ENCODE measurements at places on chromosomes 16 and 17.
A peak's percentile ranks its signal among the peaks of the same experiment; 100 is the strongest.

- DNase-seq, result no peak
These were observed 81.8 kb upstream of the TOB1 start for GRCh38 chr17:50947782-50948543.

GRCh38 chr17:80029258-80029974, 6.3 kb downstream of the TBC1D16 start:
- DNase-seq, result no peak

DNA sequence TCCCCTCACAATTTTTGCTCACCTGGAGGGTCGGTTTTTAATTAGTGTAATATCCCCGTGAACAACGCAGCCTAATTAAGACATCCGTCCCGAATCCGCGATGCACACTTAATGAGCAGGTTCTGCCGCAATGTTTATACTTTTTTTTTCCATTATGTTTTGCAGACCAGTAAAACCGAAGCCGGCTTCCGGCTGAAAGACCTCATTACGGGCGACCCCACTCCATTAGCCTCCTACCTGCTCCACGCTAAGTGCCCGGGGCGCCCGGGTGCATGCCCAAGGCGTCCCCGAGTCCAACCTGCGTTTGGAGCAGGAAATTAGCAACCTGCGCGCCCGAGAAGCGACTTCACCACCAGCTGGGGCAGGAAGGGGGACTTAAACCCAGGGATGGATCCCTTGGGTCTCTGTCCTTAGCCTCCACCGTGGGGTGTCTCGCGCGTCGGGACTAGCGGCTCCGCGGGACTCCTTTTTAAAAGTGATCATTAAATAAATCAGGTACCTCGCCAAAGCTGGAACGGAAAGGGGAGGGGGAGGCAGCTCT, 1.7 kb downstream of the RBFOX3 start:
- DNase-seq, result no peak

DNA sequence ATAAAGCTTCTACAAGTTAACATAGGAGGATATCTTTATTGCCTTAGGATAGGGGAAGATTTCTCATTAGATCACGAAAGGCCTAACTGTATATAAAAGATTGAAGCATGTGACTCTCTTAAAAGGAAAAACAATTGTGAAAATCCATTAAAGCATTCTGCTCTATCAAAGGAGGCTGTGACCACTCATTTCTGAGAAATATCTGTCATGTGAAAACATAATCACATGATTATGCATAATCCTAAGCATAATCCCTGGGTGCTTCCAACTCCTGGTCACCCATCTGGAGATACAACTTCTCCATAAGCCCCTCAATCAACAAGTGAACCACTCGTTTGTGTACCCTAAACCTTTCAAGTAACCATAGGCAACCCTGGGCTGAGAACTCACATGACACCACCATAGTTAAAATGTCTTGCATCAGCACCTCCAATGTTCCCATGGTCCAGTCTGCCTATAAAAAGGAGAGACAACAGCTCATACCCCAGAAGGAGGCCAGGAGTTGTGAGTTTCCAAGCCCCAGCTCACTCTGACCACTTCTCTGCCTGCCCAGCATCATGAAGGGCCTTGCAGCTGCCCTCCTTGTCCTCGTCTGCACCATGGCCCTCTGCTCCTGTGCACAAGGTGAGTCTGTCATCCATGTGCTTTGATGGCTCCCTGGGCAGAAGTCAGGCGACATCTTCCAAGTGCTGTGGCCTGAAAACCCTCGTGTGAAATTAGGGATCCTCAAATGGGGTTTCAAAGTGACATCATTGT, at the start of gene CCL18:
Gene CCL18 (plus strand): TSS at position 487 of the 756 bp plus-strand sequence. CDS start 71 bp downstream, at position 558.
- peak; percentile 7 for DNase-seq

GRCh38 chr17:63370696-63371095, 75.4 kb downstream of the CYB561 start:
- DNase-seq, result no peak

DNA sequence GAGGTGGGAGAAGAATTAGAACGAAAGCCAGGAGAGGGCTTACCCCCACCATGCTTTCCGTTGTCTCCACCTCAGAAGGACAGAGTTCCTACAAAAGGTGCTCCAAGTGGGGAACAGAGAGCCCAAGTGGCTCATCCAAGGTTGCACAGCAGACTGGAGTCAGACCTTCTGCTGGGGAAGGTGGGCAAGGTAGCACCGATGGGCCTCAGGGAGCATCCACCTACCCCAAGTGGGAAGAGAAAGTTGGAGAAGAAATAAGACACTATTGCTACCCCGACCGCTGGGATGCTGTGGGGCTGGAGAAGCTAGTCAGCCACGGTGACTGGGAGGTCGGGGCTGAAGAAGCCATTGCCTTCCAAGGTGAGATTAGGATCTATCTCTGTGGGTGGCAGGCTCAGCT, 21.5 kb downstream of the UNC119 start:
- DNase-seq, result no peak

- no peak for DNase-seq
These were observed 92.3 kb downstream of the METRNL start for GRCh38 chr17:83171661-83172060.

DNA sequence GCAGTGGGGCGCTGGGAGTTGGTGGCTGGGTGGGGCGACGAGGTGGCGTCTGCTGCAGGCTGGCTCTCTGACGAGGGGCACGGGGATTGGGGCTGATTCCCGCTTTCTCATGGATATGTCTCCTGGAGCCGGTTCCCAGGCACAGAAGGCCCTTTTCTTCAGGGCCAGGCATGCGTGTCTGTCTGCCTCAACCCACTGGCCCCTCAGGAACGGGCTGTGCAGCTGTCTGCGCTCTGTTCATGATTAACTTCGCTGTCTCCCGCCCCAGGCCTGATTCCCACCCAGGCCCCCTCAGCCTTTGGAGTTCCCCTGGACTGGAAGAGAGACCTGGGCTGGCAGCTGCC, 53.1 kb downstream of the RAP1GAP2 start:
- no peak for DNase-seq

DNA sequence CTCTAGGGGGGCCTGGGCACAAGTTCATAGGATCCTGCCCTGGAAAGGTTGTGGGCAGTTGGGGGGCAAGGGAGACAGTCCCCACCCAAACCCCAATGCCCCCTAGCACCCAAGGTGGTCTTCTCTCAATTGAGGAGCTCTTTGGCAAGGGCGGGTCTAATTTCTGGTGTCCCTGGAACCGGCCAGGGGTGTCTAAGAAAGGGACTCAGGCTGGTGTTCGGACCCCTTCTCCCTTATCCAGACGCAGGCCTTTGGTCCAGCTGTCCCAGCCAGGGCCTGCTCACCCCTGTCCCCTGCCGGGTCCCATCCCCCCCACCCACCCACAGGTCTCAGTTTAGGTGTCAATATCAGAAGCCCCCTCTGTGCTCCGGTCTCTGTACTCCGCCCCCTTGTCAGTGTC, 860 bp upstream of the ARHGDIG start:
- no peak for DNase-seq

- no peak for DNase-seq
These were observed 2.8 kb downstream of the EMP2 start for GRCh38 chr16:10577305-10578202.

GRCh38 chr17:8735336-8735939, 9.2 kb downstream of the CCDC42 start:
- no peak for DNase-seq

DNA sequence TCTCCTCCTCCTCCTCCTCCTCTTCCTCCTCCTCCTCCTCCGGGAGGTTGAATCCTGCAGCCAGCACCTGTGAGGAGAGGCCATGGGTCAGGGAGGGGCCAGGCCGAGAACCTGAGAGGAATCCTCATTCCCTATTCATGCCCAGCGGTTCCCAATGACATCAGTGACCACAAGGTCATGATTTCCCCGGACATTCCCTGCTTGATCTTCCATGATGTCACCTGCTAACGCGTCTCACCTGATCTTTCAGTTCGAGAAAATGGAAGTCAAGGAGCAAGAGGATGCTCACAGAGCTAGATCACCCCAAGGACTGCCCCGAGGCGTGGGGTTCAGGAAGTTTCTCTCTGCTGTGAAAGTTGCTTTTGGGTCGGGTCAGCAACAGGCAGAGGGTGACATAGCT, 5.4 kb downstream of the APOBR start:
- no peak for DNase-seq

DNA sequence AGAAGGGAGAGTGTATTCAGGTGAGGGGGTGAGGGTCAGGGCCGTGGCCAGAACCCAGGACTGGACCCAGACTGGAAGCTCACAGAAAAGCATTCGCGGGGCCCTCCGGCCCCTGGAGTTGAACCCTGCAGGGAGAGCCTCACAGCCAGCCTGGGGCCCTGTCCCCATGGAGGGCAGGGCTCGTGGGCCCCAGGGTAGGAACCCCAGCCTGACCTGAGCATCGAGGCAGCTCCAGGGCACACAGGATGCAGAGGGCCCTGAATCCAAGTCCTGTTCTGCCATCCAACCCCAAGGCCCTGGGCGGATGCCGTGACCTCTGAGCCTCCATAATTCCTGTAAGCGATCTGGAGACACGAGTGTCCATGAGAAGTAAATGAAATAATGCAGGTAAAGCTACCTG, 79.1 kb downstream of the MGAT5B start:
- DNase-seq, result no peak

- DNase-seq, result peak; percentile 2
These were observed 201.5 kb upstream of the CACNG5 start for GRCh38 chr17:66633317-66633965.

- peak; percentile 10 for DNase-seq
These were observed 150.0 kb upstream of the RBFOX1 start for GRCh38 chr16:7182510-7183109.

DNA sequence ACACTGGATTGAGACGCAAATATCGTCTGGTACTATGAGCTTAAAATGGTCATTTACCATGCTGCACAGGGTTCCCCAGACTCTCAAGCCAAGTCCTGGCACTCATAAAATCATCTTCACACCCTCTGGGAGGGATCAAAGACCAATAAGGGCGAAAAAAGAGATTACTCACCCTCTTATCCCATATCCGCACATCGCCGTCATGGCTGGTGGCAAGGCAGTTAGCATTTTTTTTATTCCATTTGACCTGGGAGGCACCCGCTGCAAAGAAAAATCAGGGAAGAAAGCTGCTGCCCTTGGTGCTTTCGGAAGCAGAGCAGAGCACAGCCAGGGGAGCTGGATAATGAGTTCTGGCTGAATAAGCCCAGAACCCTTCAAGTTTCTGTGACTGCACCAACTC, 42.4 kb downstream of the WDR59 start:
- DNase-seq, result no peak

- DNase-seq, result no peak
These were observed 26.6 kb downstream of the MXRA7 start for GRCh38 chr17:76683921-76684745.

DNA sequence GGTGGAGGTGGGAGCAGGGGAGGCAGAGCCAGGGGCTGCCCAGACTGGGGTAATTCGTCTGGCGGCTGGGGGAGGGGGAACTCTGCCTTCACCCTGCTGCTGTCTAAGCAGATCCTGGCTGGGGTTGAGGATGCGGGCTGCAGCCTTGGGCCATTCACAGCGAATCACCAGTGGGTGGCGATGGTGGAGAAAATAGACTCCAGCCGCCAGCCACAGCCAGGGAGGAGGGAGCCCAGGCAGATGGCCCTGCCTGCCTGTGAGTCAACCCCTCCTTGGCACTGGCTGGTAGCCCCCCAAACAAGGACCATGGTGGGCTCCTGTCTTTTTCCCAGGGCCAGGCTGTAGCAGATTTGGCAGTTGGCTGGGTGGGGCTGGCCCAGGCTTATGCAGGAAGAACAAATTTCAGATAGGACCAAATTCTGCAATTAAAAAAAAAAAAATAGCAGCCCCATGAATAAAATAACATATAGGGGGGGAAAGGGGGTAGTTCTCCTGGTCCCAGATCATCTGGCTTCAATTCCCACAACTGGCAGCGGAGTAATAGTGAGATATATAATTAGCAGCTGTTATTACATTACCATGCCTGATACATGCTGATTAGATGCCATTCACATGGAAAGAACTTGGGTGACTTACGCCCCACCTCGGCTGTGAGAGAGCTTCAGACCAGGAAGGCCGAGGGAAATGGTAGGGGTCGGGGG, 41.5 kb upstream of the CDH5 start:
- peak; percentile 87 for DNase-seq

- DNase-seq, result no peak
These were observed 4.3 kb upstream of the CCDC154 start for GRCh38 chr16:1448536-1449116.

- DNase-seq, result no peak
These were observed 126.6 kb downstream of the OR1D5 start for GRCh38 chr17:2936771-2937321.

- DNase-seq, result no peak
These were observed 2.7 kb downstream of the PRCD start for GRCh38 chr17:76542566-76542971.

DNA sequence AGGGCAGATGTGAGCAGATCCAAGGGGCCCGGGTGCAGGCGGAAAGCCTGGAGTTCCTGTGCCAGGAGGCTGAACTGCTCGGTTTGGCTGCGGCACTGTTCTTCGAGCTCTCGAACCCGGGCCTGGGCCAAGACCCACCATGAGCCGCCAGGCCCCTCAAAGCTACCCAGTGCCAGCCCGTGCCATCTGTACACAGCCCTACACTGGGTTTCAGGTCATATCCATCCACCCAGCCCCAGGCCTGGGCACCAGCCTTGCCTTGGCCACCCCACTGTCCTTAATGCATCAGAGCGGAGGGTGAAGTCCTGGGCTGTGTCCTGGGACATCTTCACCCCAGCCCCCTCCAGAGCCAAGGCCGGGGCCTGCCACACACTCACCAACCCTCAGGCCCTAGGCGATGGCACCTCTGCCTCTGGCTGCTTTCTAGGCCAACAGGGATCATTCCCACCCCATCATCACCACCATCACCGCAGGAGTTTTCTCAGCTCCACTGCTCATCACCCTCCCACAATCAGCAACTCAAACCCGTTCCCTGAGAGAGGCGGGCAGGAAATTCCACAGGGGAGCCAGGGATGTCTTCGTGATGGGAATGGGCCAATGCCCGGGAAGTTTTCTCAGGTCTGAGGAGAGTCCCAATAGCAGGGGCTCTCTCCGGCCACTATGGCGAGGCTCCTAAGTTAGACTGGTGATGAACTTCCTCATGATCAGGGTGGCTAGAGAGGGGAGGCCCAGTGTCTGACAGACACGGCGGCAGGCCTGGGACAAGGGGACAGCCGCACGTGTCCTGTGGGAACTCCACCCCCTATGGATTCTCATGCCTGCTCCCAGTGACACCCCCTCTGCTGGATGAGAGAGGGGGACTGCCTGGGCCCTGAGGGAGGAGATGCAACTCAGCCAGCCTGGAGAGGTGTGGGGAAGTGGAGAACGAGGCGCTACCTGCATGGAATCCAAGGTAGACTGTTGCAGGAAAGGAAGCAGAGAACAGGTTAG, 9.1 kb downstream of the TSPOAP1 start:
- DNase-seq, result no peak

DNA sequence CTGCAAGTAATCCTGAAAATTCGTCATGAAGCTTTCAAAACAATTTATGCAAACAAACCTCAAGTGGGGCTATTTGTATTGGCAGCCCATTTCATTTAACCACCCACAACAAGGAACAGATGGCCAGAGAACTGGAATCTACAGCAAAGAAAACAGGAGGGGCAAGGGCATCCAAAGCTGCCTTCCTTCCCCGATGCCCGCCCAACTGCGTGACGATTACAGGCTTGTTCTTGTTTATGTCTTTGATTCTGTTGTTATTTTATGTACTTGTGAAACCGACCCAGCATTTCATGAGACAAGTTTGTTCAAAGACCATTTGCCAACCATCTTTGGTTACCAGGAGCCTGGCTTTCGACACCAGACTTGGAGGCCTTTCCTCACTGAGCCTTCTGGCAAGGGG, 59.1 kb upstream of the IRX6 start:
- DNase-seq, result no peak

GRCh38 chr16:68272507-68273209, 8.3 kb downstream of the SLC7A6 start:
- DNase-seq, result no peak
